Hypothalamus (tissue), 51 donors: ENCODE measurements at places on chromosomes 3 and 15.

DNA sequence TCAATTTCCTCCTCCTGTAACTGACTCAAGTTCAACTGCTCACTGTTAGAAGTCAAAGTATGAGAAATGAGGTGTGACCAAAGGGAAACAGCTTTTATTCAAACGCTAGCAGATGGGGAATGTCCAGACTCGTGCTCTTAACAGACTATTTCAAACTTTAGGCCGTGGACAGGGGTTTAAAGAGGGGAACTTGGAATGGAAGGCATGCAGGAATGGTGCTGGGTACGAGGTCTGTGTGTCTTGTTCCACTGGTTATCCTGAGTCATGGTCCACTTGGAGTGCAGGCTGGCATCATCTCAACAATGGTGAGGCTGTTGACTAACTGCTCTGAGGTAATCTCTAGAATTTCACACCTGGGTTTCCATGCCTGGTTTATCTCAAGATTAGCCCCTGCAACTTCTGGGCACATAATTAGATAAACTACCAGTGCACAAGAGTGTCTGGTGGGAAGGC lies 22.9 kb upstream of the DNAAF4 start:
- DNase-seq, result no peak

DNA sequence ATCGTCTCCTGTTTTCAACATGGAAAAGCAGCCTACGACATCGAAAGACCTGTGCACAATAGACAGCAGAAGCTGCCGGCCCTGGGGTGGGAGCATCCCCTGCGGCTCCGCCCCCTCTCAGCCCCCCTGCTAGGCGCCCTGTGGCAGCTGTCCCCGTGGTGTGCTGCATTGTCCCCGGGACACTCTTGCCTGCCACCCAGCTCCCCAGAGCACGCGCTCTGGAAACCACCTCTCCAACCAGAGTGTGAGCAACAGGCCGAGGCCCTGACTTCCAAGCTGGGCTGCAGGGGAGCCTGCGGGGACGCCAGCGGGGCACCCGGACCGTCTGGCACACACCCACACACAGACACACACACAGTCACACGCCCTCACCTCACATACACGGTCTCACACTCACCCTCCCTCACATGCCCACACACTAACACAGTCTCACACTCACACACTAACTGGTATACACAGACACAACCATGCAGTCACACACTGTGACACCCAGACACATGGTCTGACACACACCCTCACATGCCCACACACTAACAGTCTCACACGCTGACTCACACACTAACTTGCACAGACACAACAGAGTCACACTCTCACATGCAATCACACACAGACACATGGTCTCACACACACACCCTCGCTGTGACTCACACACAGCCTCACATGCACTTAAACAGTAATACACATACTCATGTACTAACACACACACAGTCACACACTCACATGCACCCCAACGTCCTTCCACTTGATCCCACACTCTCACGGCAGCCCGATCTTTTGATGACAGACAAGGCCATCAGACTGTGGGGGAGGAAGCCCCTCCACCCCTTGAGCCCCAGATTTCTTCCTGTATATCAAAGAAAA lies 94.7 kb downstream of the OCA2 start:
- no peak for DNase-seq

DNA sequence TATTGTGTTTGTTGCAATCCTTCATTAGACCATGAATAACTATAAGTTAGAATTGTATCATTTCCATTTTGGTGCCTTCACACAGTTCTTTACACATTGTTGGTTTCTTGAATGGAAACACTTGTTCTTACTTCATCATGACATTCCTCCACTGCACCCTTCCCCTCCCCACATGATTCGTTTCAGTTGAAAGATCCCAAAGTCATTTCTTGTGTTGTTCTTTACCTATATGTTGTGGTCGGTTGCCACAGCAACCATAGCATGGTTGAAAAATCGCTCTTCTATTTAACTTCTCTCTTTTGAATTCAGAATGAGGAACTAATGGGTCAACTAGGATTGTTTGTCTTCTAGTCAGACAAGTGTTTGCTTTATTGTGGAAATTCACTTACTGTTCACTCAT lies 103.3 kb downstream of the IL1RAP start:
- DNase-seq, result no peak

GRCh38 chr15:99411234-99411633 lies 154.6 kb upstream of the MEF2A start:
- DNase-seq, result no peak

- peak; percentile 47 for DNase-seq
Measured at GRCh38 chr15:90482124-90483011, 47.4 kb upstream of the CRTC3 start.

- no peak for DNase-seq
Measured at GRCh38 chr15:76866716-76867321, 38.3 kb downstream of the SCAPER start.

GRCh38 chr15:100439514-100439913 lies 89.2 kb downstream of the CERS3 start:
- DNase-seq, result no peak

DNA sequence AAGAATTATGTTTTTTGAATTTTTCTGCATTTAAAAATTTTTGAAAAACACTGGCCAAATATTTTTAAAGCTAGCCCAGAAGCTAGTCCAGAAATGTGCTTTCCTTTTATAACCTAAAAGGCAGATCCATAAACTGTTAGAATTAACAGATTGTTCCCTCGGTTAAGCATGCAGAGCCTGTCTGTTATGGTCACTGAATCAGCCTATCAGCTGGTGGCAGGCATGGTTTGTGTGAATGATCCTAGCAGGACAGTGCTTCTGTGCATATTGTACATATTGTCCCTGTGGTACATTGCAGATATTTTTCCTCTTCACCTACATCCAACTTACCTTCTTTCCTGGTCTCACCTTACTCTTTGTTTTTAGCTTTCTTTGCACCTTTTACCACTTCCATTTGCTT lies 53.3 kb downstream of the RARB start:
- no peak for DNase-seq

DNA sequence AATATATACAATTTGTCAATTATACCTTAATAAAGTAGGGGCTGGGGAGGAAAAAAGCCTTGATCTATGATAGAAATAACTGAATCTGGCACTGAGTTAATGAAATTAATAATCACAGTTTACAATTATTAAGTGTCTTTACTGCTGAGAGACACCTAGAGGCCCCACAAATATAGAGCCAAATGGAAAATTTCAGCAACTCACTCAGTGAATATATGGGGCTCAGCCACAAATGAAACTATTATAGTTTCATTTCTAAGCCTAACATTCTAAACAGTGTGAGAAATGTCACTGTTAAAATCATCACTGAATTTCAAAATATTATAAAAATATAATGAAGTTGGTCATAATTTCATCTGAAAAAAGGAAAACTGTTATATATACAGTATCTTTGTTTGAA lies 40.3 kb downstream of the GNB4 start:
- DNase-seq, result no peak

GRCh38 chr3:96169111-96169766 lies 645.2 kb upstream of the EPHA6 start:
- no peak for DNase-seq

DNA sequence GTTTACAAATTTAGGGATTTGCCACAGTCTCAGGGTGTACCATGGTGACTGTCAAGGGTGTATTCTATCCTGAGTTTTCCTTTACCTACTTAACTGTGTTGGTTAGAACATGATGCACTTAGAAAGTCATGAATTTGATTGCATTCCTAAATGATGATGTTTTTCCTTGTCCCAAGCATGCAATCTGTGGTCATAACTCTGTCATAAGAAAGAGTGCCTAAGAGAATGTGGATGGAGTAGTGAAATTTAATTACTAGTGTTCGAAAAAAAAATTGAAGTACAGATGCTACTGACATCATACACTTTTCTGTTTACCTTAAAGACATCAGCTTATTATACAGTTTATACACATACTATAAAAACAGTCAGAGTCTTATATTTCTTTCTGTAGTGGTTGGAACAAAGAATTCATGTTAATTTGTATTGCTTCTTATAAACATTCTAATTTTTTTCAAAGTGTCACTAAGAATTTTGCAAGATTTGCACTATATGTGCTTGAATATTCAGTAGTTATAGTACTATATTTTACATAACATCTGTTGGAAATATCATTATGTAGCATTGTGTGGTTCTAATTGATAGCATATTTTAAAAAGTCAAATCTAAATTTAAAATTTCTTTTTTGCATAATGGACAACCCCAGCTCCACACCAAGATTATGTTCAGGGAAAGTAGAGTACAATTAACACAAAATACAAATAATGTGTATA lies 231.3 kb upstream of the KCNMB2 start:
- no peak for DNase-seq

GRCh38 chr3:193921465-193921864 lies 214.5 kb upstream of the HES1 start:
- DNase-seq, result no peak

DNA sequence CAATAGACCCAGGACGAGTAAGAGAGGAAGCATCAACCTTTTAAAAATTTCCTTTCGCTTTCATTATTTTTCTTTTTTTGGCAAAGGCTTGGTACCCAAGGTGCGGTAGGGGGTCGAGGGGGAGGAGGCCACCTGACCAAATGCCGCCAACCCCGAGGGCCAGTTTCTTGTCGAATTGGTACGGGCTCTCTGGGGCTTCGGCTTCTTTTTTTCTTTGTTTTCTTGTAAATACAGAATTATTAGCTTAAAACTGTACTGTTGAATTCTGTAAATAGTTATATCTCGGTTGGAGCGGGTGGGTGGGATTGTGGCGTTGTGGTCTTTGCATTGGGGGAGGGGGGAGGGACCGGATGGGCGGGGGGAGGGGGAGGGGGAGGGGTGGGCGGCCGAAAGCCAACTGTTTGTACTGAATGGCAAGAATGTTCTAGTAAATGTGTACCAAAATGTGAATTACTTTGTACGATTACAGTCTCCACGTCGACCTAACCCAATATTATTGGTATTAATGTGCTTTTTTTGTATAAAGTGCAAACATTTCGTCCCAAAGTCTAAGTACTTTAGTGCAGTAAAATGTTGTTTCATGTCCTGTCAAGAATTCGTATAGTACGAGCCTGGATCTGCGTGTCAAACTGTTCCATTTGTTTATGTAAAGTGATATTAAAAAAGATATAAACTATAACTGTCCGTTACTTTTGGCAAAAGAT lies 4.7 kb downstream of the ZIC1 start:
- DNase-seq, result no peak

DNA sequence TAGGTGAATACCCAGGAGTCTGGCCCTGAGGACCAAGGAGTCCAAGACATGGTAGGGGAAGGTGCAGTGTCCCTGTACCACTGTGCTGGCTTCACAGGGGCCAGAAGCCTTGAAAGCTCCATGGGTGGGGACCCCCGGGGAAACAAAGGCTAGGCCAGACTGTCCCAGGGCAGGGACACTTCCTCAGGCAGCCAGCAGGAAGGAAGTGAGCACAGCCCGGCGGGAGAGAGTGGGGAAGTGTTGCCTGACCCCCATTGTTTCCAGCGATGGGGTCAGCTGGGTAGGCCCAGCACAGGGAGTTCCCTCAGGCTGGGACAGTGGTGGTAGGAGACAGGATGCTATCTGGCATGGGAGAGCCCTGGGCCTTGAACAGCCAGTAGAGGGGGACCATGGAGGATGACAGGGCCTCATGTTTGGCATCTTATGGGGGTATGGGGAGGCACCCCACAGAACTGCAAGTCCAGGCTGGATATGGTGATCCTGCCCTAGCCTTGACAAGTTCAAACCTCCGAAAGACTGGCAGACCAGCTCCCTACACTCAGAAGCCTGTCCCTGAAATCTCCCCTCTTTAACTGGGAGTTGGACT lies 1.2 kb upstream of the HYAL2 start:
- DNase-seq, result no peak

- DNase-seq, result no peak
Measured at GRCh38 chr15:82548700-82549099, 8.4 kb upstream of the RPS17 start.
